ENCODE measurements at places on chromosomes 4 and X.

GRCh38 chrX:150767045-150767395 is 73.8 kb downstream of the MTMR1 start:
- DNase-seq: no peak

- DNase-seq: peak; percentile 52
Measured at GRCh38 chrX:53048169-53049126, at the start of gene GPR173. Gene GPR173 (plus strand): TSS chrX:53048789. CDS start chrX:53076622, 27,833 bp downstream.

- no peak for DNase-seq
Measured at GRCh38 chrX:85851418-85851817, 195.9 kb downstream of the CHM start.

DNA sequence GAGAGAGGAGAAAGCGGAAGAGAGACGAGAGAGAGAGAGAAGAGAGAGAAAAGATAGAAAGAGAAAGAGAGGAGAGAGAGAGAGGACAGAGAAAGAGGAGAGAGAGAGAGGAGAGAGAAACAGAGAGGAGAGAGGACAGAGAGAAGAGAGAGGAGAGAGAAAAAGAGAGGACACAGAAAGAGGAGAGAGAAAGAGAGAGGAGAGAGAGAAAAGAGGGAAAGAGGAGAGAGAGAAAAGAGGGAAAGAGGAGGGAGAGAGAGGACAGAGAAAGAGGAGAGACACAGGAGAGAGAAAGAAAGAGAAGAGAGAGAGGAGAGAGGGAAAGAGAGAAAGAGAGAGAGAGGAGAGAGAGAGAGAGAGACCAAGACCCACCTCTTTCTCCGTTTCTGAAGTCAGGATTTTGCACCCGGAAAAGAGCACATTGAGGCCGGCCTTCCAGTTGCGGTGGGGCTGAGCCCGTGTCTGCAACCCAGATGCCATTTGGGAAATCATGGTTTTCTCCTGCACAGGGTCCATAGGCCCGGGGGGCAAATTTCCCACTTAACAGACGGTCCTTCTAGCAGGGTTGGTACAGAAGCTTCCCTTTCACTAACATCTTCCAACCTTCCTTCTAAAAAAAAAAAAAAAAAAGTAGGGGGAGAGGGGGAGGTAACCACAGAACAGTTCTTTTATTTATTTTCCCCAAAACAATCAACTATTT is 60.9 kb downstream of the CRLF2 start:
- no peak for DNase-seq

GRCh38 chr4:5037553-5038551 is 13.4 kb upstream of the STK32B start:
- no peak for DNase-seq

DNA sequence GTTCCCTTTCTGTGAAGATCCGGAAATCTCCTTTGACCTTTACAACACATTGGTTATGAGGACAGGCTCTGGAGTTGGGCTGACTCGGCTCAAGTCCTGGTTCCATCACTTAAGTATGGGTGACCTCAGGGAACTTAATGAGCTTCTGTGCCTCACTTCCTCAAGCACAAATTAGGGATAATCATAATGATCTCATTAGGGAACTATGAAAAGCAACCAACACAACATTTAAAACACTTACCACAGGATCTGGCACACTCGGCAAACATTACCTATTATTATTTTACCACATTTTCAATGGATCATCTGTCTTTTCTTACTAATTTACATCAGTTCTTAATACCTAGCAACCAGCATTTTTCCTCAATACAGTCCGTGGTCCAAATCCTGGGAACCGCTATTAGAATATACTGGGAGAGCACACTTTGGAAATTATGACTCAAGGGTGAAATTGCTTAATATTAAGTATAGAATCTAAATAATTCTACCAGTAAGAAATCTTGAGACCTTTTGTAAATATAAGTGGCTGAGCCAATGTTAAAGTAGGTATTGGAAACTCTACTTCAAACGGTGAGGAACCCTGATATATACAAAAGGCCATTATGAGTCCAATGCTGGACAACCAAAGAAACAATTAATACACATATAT is 19.6 kb downstream of the ADGRA3 start:
- DNase-seq: no peak

DNA sequence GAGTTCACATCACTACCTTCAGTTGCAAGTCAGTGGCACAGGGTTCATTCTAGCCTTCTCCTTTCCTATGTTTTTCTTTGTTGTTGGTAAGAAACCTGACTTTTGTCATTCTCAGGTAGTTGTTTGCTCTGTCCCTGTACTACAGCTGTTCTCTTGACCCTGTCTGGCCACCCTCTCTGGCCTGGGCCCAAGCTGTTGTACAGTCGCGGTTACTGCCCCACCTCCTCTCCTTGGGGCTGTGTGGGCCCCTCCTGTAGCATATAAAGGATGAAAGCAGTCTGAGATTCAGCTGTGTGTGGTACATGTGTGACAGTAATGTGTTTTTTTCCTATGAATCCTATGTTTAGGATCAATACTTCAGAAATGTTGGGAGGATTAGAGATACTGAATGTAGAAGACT is 12.5 kb downstream of the MOB1B start:
- no peak for DNase-seq

- no peak for DNase-seq
Measured at GRCh38 chrX:15471028-15471427, 22.1 kb downstream of the PIR start.

- DNase-seq: no peak
Measured at GRCh38 chr4:75727073-75727472, 2.7 kb downstream of the USO1 start.

DNA sequence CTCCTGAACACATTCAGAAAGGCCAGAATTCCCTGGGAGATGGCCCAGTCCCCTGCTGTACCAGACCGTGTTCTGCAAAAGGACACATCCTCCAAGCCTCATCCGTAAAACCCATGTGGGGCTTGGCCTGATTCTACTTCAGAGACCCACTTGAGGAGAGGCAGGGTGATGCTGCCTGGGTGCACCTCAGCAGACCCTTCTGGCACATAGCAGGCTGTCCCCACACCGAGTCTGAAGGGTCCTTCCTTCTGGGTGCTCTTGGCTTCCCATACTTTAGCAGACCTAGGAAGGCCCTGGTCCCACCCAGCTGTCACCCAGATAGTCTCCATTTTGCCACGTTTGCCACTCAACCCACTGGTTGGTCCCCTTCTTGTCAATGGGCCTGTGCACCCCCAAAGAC is 270.1 kb upstream of the AGTR2 start:
- no peak for DNase-seq

DNA sequence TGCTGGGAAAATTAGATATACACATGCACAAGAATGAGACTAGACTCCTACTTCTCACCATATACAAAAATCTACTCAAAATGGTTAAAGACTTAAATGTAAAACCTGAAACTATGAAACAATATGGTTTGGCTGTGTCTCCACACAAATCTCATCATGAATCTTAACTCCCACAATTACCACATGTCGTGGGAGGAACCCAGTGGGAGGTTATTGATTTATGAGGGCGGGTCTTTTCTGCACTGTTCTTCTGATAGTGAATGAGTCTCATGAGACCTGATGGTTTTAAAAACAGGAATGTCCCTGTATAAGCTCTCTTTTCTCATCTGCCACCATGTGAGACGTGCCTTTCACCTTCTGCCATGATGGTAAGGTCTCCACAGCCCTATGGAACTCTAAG is 48.5 kb upstream of the DDX60 start:
- DNase-seq: no peak

DNA sequence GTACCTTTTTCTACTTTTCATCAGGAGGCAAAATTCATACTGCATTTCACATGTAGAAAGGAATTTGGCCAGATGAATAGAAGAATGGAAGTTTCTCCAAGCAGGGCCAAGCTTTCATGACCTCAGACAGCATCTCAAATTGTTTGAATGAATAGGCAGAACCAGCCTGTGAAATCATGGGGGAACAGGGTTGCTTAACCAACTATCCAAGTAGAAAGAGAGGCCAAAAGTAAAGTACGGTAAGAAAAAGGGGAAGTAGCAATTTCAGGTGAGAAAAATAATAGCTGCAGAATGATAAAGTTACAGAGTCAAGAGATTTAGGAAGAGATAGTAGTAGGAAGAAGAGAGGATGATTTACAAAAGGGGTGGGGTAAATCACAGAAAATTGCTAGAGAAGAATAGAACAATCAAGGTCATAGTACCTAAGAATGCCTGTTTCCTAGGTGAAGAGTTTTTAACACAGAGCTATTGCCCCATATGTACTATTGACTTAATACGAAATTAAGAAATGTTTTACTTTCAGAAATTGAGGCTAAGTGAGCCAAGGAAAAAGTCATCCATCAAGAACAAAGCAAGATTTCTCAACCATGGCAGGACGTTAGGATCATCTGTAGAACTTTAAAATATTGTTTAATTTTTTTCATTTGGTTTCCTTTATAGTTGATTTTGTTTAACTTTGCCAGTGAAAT is 177.1 kb upstream of the TET2 start:
- no peak for DNase-seq

- no peak for DNase-seq
Measured at GRCh38 chr4:141540643-141541042, 95.7 kb upstream of the IL15 start.

DNA sequence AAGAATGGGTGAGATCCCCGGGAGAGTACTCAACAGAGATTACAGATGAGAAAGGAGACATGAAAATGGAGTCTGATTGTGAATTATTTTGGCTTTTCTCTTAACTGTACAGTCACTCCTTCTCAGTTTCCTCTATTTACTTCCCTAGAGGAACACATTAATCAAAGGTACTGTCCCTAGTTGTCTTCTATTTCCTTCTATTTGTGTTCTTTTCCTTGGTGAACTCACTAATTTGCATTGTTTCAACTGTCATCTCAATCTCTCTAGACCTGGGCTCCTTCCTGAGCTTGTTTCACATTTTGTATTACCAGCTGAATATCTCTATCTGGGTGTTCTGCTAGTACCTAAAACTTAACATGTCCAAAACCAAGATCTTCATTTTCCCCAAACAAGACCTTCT is 59.8 kb downstream of the ABCB7 start:
- DNase-seq: no peak

GRCh38 chr4:186146458-186146857 is 42.0 kb downstream of the FAM149A start:
- DNase-seq: no peak

DNA sequence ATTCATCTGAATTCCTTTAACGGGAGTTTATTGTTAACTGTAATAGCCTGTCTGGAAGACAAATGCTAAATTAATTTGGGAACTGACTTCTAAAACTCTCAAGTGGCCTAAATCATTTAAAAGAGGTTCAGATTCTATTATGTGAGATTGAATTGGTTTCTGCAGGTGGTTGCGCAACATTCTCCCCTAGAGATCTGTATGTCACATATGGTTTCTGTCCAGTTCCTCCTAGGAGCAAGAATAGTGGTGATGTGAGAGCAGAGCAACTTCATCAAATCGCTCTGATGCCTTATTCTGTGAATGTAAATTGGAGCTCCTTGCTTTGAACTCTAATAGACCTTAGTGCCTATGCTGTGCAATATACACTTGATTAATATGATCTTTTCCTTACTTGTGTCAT is 144.6 kb upstream of the GPR101 start:
- no peak for DNase-seq

- DNase-seq: no peak
Measured at GRCh38 chrX:108304210-108304609, 134.0 kb downstream of the COL4A6 start.

GRCh38 chrX:100680756-100681155 is 36.8 kb downstream of the SRPX2 start:
- no peak for DNase-seq

Data from NCI-H2107 (cell line).